Iris pigment epithelial cell (primary cell): ENCODE measurements at places on chromosomes 3 and 15.

GRCh38 chr15:52787549-52788098 is 2.5 kb downstream of the ONECUT1 start:
- no peak for DNase-seq

- no peak for DNase-seq
Measured at GRCh38 chr3:60392501-60392900, 858.8 kb downstream of the FHIT start.

- no peak for DNase-seq
Measured at GRCh38 chr15:75347222-75348033, 589 bp downstream of the NEIL1 start.

GRCh38 chr3:88149101-88149508 is 654 bp upstream of the C3orf38 start:
- DNase-seq, result peak; percentile 11

DNA sequence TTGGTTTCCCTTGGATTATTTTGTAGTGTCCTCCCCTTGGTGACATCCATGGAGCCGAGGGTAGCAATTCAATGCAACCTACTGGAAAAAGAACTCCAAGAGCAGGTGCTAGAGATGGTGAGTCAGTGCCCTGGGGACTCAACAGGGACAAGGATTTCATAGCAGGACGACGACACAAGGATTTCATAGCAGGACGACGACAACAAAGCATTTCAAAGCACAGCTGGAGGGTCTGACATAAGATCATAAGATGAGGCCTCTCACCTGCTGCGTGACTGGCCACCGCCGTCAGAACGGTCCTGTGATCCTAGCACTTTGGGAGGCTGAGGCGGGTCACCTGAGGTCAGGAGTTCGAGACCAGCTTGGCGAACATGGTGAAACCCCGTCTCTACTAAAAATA is 22.5 kb downstream of the NRROS start:
- no peak for DNase-seq

DNA sequence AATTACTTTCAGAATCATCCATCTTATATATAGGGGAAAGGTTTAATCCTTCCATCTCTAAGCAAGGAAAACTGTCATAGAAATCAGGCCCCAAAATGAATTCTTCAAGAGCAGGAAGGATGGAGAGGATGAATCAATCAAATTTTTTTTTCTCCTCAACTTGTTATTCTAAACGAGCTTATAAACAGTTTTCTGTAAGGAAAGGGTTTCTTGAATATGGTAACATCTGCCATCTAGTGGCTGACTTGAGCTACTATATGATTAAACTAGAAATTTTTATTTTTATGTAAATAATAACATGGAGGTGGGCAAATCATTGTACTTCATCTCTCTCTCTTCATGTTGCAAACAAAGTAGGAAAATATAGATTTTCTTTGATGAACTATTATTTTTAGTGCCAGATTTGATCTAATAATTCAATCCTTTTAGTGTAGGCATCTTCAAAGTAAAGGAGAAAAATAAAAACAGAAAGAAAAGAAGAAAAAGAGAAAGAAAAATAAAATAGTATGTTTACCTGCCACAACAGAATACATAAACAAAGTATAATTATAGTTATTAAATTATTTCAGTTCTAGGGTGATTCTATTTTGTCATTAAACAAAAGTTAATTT is 146.6 kb downstream of the SERPINI1 start:
- peak; percentile 59 for DNase-seq

GRCh38 chr15:89078851-89079810 is 9.1 kb upstream of the ABHD2 start:
- no peak for DNase-seq

DNA sequence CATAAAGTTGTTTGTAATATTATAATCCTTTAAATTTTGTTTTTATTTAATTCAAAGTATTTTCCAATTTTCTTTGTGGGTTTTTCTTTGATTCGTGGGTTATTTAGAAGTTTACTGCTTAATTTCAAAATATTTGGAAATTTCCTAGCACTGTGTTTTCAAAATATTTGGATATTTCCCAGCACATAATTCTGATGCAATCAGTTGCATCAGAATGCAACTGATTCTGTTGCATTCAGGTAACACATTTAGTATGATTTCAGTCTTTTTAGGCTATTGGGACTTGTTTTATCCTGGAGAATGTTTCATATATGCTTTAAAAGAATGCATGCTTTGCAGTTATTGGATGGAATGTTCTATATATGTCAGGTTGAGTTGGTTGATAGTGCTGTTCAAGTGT is 18.2 kb upstream of the PRR23C start:
- no peak for DNase-seq

DNA sequence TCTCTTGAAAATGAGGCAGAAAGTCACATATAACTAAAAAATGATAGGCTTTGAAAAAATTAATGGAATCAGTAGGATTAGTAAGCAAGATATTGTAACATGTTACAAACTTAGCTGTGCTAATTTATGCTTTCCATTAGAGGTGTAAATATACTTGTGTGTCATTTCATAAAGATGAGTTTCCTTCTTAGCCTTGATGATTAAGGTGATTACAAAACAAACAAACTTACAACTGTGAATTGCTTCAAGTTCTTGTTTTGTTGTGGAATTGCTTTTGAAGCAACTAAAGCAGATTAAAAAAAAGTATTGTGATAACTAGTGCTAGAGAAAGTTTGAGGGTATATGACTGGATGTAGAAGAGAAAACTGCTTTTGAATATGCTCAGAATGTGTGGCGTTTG is 87.9 kb downstream of the DIPK2A start:
- DNase-seq, result no peak

DNA sequence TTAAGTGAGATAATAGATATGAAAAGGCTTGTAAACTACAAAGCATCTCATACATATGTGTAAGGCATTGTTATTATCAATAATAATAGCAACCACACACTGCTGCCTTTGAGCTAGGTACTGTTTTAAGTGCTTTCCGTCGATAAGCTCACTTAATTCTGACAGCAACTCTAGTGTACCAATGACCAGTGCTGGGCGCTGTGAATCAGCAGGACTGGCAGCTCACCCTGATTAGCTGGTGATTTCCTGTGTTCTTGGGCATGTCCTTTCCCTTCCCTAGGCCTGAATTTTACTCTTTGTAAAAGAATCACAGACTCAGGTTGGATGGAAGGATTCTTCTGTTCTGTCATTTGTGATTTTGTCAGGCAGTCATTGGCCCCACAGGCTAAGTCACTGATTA is 215.6 kb downstream of the LPP start:
- DNase-seq, result no peak

GRCh38 chr3:197908957-197909701 is 40.9 kb upstream of the RPL35A start:
- peak; percentile 28 for DNase-seq

DNA sequence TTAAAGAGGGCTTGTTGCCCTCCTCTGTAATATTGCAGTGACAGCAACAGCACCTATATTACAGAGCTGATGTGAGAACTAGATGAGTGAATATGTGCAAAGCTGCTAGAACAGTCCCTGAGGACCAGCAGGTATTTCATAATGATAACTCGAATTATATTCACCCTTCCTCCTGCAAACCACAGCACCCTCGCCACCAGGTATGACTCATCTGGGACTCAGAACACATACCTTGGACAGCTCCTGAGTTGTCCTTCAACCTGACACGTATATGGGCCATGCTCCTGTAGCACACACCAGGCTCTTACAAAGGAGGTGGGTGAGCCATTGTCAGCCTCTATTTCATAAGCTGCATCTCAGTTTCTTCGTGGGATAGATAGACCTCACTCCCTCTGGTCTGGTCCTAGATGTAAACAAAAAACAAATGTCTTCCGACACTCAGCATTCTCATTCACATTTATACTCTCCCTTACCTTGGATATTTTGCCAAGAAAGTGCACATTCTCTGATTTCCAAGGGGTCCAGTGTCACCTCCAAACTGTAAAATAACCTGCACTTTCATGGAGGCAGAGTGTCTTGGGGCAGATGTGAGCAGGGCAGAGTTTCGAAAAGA is 124.5 kb downstream of the TLE3 start:
- peak; percentile 61 for DNase-seq

- DNase-seq, result no peak
Measured at GRCh38 chr3:67657192-67657591, 2.8 kb upstream of the SUCLG2 start.

- no peak for DNase-seq
Measured at GRCh38 chr3:19190602-19191001, 42.3 kb downstream of the KCNH8 start.

DNA sequence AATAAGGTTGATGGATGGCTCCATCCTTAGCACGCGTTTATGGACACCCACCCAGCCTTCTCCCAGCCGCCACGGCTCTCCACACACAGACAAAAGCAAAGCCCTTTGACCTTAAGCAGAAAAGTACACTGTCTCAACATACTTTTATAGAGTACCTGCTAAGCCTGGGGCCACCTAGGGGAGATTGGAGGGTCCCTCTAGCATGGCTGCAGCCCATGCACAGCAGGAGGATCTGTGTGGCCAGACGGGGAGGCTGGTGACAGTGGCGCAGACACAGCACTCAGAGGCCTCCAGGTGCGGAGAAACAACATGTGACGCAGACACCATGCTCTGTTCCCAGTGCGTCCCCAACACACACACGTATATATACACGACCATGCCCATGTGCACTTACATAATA is 174.9 kb downstream of the XXYLT1 start:
- no peak for DNase-seq

DNA sequence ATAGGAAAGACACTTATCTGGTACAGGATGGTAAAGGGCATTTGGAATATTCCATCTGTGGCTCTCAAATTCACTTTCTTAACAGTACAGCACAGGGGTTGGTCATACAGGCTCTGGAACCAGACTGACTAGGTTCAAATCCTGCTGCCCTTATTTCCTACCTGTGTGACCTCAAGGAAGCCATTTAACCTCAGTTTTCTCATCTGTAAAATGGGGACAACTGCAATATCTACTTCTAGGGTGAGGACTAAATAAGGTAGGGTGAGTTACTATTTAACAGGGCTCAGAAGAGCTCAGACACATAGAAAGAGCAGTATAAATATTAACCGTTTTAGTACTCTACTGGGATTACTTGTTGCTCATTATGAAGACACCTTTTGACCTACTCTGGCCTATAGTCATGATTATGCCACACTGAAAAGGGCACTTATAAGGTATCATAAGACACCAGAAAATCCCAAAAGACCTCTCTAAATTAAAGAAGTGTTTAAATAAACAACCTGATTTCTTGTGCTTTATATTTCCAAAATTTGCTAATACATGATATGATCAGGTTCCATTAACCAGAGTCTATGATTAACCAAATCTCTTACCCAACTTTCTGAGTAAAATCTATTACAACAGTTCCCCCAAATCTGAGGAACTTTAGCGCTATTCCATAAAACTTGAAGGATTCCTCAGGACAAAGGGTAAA is 6.5 kb downstream of the RFTN1 start:
- no peak for DNase-seq

- DNase-seq, result no peak
Measured at GRCh38 chr3:24399614-24400013, 95.0 kb downstream of the THRB start.

DNA sequence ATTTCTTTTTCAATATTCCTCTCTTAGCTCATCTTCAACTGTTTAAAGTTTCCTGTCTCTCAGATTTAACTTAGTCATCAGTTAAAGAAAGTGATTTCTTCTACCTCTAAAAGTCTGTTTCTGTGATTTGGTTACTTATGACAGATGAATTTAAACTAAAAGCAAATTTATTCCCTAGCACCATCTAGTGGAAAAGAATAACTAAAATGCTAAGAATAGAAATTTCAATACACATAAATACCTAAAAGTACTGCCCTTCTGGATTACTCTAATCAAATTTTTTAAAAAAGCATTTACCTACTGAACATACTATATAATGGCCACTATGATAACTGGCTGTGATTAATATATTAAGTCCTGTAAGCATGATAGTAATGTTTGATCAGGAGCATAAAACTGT is 14.0 kb upstream of the ZCWPW2 start:
- DNase-seq, result no peak

DNA sequence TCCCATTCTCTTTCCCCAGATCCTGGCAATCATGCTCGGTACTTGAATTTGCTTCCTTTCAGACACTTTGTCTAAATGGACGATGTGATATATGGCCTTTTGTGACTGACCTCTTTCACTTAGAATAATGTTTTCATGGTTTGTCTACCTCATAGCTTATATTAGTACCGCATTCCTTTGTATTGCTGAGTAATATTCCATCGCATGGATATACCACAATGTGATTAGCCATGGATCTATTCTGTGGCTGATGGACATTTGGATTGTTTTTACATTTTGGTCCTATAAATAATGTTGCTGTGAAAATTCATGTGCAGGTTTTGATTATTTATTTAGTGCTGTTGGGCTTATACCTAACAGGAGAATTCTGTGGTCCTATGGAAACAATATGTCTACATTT is 458.6 kb downstream of the GABRG3 start:
- no peak for DNase-seq

DNA sequence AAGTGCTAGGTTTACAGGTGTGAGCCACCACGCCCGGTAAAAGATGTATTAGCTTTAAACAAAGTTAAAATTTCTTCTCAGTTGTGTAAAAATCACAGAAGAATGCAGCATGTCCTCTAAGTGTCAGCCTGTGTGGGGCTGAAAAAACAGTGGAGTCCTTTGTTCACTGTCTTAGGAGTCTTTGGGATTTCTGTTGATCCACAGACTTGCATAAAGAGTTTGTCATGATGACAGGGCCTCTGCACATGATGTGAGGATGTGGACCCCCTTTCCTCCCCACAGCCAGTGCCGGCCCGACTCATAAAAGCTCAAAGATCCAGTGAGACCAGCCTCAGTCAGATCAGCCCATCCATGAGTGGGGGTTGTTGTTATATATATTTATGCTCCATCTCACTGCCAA is 49.0 kb upstream of the GOLGA8J start:
- no peak for DNase-seq

DNA sequence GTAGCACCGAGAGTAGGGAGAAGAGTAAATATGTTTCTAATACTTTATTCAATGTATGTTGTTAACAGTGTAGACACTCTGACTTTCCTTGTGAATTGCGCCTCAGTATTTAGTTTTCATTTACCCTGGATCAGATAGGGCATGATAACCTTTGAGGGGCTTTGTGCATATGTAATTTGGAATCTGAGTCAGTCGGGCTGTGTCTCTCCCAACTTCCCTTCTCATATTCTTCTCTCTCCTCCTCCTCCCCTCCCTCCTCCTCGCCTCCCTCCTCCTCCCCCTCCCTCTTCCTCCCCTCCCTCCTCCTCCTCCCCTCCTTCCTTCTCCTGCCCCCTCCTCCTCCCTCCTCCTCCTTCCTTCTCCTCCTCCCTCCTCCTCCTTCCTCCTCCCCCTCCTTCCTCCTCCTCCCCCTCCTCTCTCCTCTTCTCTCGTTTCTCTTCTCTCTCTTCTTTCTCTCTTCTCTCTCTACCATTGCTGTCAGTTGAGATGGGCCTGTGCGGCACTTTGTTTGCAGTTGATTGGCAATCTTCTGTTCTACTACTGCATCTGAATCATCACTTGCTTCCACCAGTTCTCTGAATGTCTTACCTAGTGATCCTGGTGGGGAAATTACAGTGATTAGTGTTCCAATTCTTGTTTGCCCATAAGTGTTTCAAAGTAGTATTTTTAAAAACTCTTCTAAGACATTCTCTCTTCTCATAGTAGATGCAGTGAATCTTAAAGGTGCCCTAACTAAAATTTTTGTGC is 162.3 kb downstream of the PGPEP1L start:
- DNase-seq, result peak; percentile 43
